ENCODE measurements at places on chromosomes 7 and 10.

GRCh38 chr7:157483515-157483914 lies 146.7 kb downstream of the DNAJB6 start:
- no peak for DNase-seq

DNA sequence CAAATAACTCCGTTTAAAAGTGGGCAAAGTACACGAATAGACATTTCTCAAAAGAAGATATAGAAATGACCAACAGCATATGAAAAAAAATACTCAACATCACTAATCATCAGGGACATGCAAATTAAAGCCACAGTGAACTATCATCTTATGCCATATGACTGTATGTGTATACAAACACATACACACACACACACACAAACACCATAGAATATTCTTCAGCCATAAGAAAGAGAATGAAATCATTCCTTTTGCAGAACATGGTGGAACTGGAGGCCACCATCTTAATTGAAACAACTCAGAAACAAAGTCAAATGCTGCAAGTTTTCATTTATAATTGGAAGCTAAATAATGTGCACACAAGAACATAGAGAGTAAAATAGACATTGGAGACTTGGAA lies 1019.4 kb downstream of the KCNMA1 start:
- no peak for DNase-seq

DNA sequence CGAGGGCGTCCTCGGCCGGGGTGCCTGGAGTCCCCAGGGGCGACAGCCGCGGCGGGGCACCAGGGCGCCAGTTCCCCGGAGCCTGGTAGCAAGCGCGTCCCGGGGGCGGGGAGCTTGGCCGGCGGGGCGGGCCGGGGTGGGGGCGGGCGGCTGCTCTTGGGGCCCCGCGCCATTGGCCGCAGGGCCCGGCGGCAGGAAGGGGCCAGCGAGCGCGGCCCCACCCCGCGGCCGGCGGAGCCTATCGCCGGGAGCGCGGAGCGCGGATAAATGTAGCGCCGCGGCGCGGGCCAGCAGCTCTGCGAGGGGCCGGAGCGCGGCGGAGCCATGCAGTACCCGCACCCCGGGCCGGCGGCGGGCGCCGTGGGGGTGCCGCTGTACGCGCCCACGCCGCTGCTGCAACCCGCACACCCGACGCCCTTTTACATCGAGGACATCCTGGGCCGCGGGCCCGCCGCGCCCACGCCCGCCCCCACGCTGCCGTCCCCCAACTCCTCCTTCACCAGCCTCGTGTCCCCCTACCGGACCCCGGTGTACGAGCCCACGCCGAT lies at the start of gene HHEX:
HHEX (plus strand) TSS at position 293 of the 548 bp plus-strand sequence; CDS start at position 325, 32 bp downstream.
- peak; percentile 83 for DNase-seq

- no peak for DNase-seq
Observed at GRCh38 chr7:117043108-117043825, 90.0 kb downstream of the ST7 start.

DNA sequence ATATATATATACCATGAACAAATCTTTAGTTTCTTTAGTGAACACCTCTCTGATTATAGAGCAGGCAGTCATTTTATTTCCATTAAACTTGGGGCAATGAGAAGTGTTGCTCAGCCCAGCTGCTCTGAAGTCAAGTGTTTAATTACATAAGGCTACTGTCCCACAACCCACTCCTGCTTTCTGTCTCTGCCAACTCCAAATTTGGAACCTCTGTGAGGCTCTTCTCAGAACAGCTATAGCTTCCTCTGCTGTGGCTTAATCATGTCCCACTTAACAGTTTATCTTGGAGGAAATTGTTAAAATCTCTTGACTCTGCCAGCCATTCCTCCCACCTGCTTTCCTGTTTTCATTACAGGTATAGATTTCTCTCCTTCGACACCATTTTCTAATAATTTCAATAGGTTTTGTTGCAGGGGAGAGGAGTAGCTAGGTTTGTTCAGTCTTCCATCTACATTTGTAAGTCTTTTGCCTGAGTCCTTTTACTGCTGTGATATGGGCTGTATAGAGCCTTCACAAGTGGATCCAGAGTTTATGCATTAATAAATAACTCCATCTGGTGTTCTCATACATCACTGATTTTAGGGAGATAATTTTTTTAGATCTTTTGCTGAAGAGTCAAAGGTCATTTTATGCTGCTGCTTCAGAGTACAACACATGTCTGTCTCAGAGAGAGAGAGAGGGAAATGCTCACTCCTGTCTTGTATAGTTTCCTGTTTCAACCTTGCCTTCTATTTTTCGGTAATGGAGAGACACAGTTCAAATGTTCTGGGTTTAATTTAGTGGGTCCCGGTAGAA lies 170.4 kb downstream of the WNT2 start:
- DNase-seq = no peak
